A673 (cell line): ENCODE measurements at places on chromosomes 4 and X. TPM values are rescaled to one million over a fixed set of nuclear protein-coding genes. Genes with fewer than 3 reads are reported as not detected.

The STS gene
- 1.7 and 2.5 TPM in 2 replicates for total RNA-seq

The EFHC2 gene
- total RNA-seq, result 0.11 and 0.26 TPM in 2 replicates

The BLOC1S4 gene
- 12.3 and 13.2 TPM in 2 replicates for total RNA-seq

The GAGE12E gene
- not detected in 2 replicates for total RNA-seq

The SPANXA1 gene
- total RNA-seq, result not detected in 2 replicates

The LRIT3 gene
- 0.26 and 0.33 TPM in 2 replicates for total RNA-seq

- H3K4me3 ChIP-seq, result no peak overlapping the region
- DNase-seq, result peak; percentile 30
- no peaks in the 10 kb centered on the region for H3K27me3 ChIP-seq
- H3K27ac ChIP-seq, result no peak overlapping the region
- no peaks in the 10 kb centered on the region for H3K4me1 ChIP-seq
Observed at GRCh38 chrX:153564047-153564606, 34.8 kb downstream of the CCNQ start.

DNA sequence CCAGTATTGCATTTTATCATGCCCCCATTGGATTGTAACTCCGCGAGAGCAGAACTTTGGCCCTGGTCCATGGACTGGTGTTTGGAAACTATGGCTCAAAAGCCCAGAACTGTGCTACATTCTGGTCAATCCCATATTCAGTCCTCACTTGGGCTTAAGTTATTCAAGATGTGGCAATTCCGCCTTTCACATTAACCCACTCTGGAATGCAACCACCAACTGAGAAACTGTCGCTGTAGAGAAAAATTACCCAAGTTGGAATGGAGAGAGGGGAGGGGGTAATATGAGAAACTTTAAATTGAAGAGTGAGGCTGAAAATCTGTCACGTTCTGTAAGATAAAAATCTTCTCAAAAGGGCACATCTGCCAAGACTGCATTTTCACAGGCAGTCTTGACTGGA, 189.6 kb upstream of the NHS start:
- H3K36me3 ChIP-seq, result no peaks in the 10 kb centered on the region
- no peak overlapping the region for H3K27ac ChIP-seq
- peaks cover 15% of the 10 kb centered on the region for H3K4me1 ChIP-seq
- DNase-seq, result peak; percentile 67

GRCh38 chr4:82721819-82722423, 76.7 kb downstream of the SCD5 start:
- no peaks in the 10 kb centered on the region for H3K36me3 ChIP-seq
- no peaks in the 10 kb centered on the region for H3K27me3 ChIP-seq
- no peak overlapping the region for H3K27ac ChIP-seq
- no peaks in the 10 kb centered on the region for H3K4me1 ChIP-seq
- peak; percentile 16 for DNase-seq

- no peak overlapping the region for H3K4me3 ChIP-seq
- peaks cover 54% of the 10 kb centered on the region for H3K4me1 ChIP-seq
- DNase-seq, result peak; percentile 57
- no peak overlapping the region for H3K27ac ChIP-seq
- H3K27me3 ChIP-seq, result no peaks in the 10 kb centered on the region
- no peaks in the 10 kb centered on the region for H3K36me3 ChIP-seq
Observed at GRCh38 chrX:13694359-13694758, 5.4 kb downstream of the RAB9A start.

DNA sequence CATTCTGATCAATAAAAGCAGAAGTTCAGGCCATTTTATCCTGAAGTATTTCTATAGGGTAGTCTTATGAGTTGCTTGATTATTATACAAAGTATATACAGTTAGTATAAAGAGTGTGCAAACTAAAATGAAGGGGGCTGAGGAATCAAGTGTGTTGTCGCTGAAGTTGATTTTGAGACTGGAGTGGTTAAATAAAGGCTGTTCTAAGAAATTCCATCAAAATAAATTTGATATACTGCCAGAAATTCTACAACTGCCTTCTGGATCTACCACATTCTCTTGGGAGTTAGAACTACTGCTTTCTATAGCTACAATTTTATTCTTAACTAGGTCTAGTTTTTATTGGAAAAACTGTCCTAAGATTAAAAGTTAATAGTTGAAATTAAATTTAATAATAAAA, 12.4 kb downstream of the EDNRA start:
- H3K27ac ChIP-seq, result no peak overlapping the region
- H3K36me3 ChIP-seq, result no peaks in the 10 kb centered on the region
- no peaks in the 10 kb centered on the region for H3K27me3 ChIP-seq
- peaks cover 28% of the 10 kb centered on the region for H3K4me1 ChIP-seq
- DNase-seq, result no peak

- peaks cover 7% of the 10 kb centered on the region for H3K27me3 ChIP-seq
- no peak for DNase-seq
- H3K36me3 ChIP-seq, result no peaks in the 10 kb centered on the region
- H3K4me1 ChIP-seq, result no peaks in the 10 kb centered on the region
- H3K27ac ChIP-seq, result no peak overlapping the region
Observed at GRCh38 chr4:53917729-53918128, 146.7 kb downstream of the CHIC2 start.

- H3K4me3 ChIP-seq, result no peak overlapping the region
- H3K27me3 ChIP-seq, result no peaks in the 10 kb centered on the region
- DNase-seq, result no peak
- H3K36me3 ChIP-seq, result no peaks in the 10 kb centered on the region
Observed at GRCh38 chr4:156725257-156725656, 246.3 kb downstream of the PDGFC start.

- peaks cover 30% of the 10 kb centered on the region for H3K4me1 ChIP-seq
- no peaks in the 10 kb centered on the region for H3K36me3 ChIP-seq
- H3K27me3 ChIP-seq, result no peaks in the 10 kb centered on the region
- peak; percentile 57 for DNase-seq
Observed at GRCh38 chrX:124223524-124223923, 108.9 kb upstream of the TEX13D start.

GRCh38 chr4:25813448-25814106, 49.2 kb downstream of the SEL1L3 start:
- H3K27ac ChIP-seq, result no peak overlapping the region
- no peaks in the 10 kb centered on the region for H3K4me1 ChIP-seq
- no peak for DNase-seq
- H3K36me3 ChIP-seq, result no peaks in the 10 kb centered on the region
- H3K4me3 ChIP-seq, result no peak overlapping the region

DNA sequence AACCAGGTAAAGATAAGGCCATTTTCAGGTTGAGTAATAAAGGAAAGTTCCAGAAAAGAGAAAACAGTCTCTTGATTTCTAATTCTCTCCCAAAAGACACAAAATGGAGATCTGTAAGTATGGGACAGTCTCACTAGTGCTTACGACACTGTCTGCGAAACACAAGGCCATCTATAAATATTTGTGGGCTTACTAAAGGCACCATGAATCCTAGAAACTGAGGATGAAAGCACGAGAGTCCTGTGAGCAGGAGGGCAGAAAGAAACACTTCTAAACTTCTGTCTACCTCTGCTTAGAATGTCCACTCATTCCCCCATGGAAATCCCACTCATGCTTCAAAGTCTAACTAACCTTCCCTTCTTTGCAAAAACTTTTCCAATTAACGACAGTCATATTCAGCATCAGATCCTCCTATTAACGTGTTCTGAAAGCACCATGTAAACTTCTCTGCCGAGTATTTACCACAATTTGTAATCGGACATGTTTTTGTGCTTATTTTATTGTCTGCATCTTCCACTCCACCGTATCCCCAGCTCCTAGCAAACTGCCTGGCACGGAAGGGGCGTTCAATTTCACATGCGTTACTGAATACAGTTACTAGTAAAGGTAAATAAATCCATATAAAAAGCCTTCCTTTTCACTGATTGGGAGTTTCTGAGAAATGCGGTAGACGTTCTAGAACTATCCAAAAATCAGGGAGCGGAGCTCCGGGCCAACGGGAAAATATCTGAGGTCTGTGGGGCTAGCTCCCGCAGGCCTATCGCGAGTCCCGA, 665 bp downstream of the PSMD10 start:
- DNase-seq, result peak; percentile 3
- H3K27ac ChIP-seq, result peak overlapping the region; percentile 75
- no peaks in the 10 kb centered on the region for H3K27me3 ChIP-seq
- peaks cover 8% of the 10 kb centered on the region for H3K36me3 ChIP-seq

DNA sequence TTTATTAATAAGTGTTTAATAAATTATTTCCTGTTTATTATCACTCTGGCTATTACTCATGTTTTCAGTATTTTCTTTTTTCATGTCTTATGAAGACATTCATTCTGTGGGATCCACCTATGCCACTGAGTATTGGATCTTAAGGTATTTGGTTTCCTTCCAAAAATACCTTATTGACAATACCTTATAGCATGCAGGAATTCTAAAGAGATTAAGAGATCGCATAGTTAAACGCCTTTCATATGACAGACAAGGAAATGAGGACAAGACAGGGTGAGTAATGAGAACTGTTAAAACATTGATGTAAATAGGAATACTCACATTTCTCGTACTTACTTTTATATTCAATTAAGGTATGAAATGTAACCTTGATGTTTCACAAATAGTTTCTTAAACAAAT, 38.2 kb upstream of the TMPRSS11B start:
- no peak for DNase-seq
- H3K27ac ChIP-seq, result no peak overlapping the region
- no peaks in the 10 kb centered on the region for H3K4me1 ChIP-seq
- no peak overlapping the region for H3K4me3 ChIP-seq
- H3K36me3 ChIP-seq, result no peaks in the 10 kb centered on the region

GRCh38 chr4:4270529-4270928, 19.4 kb downstream of the LYAR start:
- H3K4me3 ChIP-seq, result no peak overlapping the region
- DNase-seq, result no peak
- no peaks in the 10 kb centered on the region for H3K27me3 ChIP-seq
- H3K36me3 ChIP-seq, result peaks cover 64% of the 10 kb centered on the region
- no peak overlapping the region for H3K27ac ChIP-seq

GRCh38 chr4:110959041-110959643, 336.3 kb upstream of the PITX2 start:
- no peaks in the 10 kb centered on the region for H3K27me3 ChIP-seq
- no peaks in the 10 kb centered on the region for H3K4me1 ChIP-seq
- DNase-seq, result peak; percentile 40
- H3K27ac ChIP-seq, result no peak overlapping the region

- H3K4me3 ChIP-seq, result no peak overlapping the region
- DNase-seq, result no peak
- no peaks in the 10 kb centered on the region for H3K4me1 ChIP-seq
- H3K36me3 ChIP-seq, result no peaks in the 10 kb centered on the region
Observed at GRCh38 chr4:86050496-86050895, 309.4 kb downstream of the MAPK10 start.

- no peaks in the 10 kb centered on the region for H3K36me3 ChIP-seq
- H3K4me3 ChIP-seq, result no peak overlapping the region
- no peak overlapping the region for H3K27ac ChIP-seq
- peaks cover 4% of the 10 kb centered on the region for H3K27me3 ChIP-seq
Observed at GRCh38 chrX:101686574-101686973, 26.9 kb upstream of the ARMCX2 start.

GRCh38 chr4:73723023-73723422, 17.3 kb upstream of the CXCL8 start:
- no peak overlapping the region for H3K4me3 ChIP-seq
- no peak for DNase-seq
- H3K36me3 ChIP-seq, result no peaks in the 10 kb centered on the region
- no peak overlapping the region for H3K27ac ChIP-seq
- H3K4me1 ChIP-seq, result no peaks in the 10 kb centered on the region

GRCh38 chr4:120175272-120175671, 108.6 kb upstream of the MAD2L1 start:
- no peaks in the 10 kb centered on the region for H3K36me3 ChIP-seq
- H3K27ac ChIP-seq, result no peak overlapping the region
- no peaks in the 10 kb centered on the region for H3K27me3 ChIP-seq
- H3K4me3 ChIP-seq, result no peak overlapping the region
- H3K4me1 ChIP-seq, result no peaks in the 10 kb centered on the region
- no peak for DNase-seq

DNA sequence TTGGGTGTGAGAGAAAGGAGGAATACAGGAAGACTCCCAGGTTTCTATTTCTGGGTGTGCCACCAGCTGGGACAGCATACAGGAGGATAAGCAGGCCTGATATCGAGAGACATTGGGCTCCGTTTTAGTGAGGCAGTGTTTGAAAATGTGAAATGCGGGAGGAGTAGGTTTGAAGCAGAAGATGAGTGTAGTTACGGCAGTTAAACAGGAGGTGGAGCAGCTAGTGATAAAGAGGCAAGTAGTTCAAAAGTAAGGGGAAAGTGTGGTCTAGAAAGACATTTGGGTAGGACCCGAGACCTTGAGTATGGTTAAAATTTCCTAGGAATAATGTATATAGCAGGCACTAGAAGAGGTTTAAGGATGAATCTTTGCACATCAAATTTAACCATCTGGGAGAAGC, 42.4 kb downstream of the DCUN1D4 start:
- no peaks in the 10 kb centered on the region for H3K27me3 ChIP-seq
- H3K27ac ChIP-seq, result no peak overlapping the region
- H3K4me3 ChIP-seq, result no peak overlapping the region
- H3K4me1 ChIP-seq, result no peaks in the 10 kb centered on the region
